ENCODE measurements at places on chromosomes 4 and X.

DNA sequence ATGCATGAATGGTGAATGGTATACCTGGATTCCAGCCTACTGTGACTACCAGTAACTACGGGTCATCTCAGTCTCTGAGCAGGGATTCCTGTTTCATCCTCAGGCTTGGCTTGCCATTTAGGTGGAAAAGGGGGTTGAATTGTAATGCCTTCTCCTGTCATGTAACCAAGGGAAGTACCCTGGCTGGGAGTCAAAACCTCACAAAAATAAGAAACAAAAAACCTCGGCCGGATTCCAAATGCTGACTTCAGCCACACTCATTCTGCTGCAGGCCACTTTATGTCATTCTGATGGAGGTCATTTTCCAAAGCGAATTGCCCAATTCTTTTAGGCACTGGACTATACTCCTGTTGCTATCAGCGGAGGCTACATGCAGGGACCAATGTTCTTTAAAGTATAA lies 324.7 kb downstream of the LDB2 start:
- DNase-seq, result no peak

GRCh38 chrX:40281336-40282005 lies 183.7 kb upstream of the BCOR start:
- DNase-seq, result no peak

DNA sequence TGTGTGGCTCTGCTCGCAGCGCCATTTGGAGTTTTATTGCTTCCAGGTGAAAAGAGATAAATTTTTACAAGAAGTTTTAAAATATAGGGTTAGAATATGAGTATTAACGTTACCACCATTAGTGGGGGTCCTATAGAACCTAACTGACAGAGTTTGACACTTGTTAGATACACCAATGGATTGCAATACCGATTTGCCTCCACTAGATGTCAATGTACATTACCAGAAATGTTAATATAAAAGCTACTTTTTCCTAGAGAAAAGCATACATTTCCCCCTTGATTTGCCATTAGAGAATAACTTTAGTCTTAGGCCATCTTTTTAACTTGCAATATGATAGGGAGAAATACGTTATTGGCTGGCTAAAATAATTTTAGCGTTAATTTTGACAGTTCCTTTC lies 108.4 kb downstream of the LINC00632 start:
- DNase-seq, result no peak

GRCh38 chr4:8761167-8761823 lies 110.3 kb downstream of the HMX1 start:
- no peak for DNase-seq

DNA sequence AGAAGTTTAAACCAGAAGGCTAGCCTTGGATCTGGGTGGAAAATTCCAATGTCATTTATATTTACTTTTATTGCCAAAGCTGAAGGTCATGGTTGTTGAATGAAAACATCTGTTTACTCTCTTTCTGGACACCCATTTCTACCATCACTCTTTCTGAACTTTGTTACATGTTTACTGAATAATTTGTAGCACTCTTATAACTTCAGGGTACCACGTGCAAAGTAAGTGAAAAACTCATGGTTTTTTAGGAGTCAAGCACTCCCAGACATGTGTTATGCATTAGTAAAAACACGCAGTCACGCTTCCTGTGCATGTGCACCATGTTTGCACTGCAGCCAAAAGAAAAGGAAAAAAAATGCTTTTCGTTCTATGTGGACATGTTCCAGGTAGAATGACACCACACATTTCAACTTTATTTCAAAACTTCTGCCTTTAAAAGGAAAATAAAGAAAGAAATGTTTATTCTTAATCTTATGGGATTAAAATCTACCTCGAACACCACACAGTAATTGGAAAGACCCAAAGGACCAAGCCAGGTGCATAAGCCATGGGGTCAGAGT lies 31.4 kb upstream of the ADH1C start:
- no peak for DNase-seq

- no peak for DNase-seq
Observed at GRCh38 chr4:7108660-7109059, 40.8 kb upstream of the GRPEL1 start.

DNA sequence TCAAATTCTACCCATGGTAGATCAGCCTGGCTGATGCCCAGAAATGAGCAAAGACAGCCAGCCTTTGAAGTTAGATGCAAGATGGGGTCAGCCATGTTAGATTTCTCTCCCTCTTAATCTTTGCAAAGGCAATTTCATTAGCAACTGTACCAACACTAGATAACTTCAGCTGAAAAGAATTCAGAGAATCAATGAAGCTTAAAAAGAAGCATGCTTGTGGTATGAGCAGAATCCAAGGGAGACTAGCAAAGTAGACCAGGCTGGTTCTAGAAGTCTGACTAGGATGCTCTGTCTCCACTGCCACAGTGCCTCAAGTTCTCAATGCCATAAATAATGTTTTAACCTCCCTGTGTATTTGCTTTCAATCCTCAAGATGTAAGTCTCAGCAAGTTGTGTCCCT lies 247.3 kb downstream of the SLC7A11 start:
- DNase-seq, result no peak

DNA sequence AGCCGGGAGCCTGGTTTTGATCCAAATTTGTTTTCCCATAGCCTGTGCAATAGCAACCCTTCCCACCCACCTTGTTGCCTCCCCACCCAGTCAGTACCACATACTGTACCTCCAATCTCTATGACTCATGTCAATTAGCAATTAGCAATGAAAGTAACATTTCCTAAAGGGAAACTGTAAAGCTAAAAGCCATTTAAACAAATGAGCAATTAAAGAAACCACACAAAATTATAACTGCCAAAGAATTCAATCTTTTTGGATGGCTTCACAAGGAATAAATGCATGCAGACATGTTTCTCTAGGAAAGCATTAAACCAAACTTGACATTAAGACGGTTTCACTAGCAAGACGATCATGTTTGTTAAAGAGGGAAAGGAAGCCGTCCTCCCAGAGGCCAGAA lies 169.0 kb upstream of the MAP3K15 start:
- DNase-seq, result no peak

- DNase-seq, result no peak
Observed at GRCh38 chr4:163758032-163758431, 263.5 kb downstream of the TMA16 start.

GRCh38 chrX:131393426-131393825 lies 104.3 kb upstream of the IGSF1 start:
- DNase-seq, result no peak

GRCh38 chrX:95218976-95219375 lies 1465.7 kb upstream of the DIAPH2 start:
- DNase-seq, result no peak

DNA sequence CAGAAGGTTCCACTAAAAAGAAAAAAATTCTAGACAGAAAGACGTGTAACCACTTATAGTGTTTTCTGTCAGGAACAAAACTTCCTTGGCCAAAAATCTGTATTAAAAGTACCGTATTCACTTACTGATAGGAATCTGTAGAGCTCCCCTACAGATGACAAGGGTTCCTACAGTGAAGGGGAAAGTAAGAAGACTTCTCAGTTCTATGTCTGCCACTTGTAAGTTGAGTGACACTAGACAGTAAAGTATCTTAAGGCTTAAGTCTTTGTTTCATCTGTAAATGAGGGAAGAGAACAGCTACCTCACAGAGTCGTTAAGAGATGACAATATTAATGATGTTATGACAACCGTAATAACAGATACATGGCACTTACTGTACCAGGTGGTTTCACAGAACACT lies 3.3 kb downstream of the COQ2 start:
- DNase-seq, result no peak

DNA sequence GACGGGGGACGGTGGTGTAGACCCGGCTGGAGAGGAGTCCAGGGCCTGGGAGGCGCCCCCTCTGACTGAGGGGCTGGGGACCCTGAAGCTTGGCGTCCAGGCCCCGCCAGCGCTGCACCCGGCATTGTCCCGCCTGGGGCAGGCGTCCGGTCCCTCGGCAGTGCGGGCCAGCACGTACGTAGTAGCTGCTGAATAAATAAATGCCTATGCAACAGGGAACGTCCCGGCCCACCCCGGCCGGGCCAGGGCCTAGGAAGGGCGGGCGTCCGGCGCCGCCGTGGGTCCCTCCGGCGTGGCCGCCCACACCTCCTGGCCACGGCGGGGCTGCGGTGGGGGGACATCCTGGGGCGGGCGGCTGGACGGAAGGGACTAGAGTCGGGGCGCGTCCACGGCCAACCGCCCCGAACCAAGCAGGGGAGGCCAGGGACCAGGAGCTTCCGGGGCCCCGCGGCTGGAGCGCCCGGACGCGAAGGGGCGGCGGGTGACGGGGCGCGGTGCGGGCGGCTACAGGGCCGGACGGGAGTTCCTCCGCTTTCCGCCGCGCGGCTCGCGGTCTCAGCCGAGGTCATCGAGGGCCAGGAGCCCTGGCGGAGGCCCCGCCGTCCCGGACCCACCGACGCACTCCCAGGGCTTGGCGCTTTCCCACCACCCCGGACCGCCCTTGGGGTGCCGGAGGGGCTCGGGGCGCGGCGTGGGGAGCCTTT lies 886 bp upstream of the WWC2 start:
- DNase-seq, result no peak

- no peak for DNase-seq
Observed at GRCh38 chr4:10622728-10623127, 61.8 kb downstream of the CLNK start.

DNA sequence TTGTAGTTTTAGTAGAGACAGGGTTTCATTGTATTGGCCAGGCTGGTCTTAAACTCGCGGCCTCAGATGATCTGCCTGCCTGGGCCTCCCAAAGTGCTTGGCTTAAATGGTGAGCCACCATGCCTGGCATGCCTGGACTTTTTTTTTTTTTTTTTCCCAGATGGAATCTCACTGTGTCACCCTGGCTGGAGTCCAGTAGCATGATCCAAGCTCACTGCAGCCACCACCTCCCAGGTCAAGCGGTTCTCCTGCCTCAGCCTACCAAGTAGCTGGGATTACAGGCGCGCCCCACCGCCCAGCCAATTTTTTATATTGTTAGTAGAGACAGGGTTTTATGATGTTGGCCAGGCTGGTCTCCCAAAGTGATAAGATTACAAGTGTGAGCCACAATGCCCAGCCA lies 8.4 kb downstream of the UBE2K start:
- DNase-seq, result no peak

DNA sequence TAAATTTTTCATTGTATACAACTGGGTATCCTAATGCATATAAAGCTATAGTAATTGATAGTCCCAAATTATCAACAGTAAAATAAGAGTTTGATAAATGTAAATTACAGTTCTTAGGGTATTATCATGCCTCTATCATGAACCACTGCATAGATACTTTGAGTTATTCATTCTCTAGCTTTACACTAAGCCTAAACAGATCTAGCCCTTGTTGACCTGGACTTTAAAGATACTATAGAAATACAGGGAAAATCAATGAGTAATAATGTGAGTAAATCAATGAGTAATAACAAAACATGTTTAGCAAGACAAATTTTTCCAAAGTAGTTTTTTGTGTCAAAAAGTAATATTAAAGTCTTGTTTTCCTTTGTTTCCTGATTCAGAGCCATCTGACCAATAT lies 228.4 kb downstream of the SCFD2 start:
- DNase-seq, result no peak

DNA sequence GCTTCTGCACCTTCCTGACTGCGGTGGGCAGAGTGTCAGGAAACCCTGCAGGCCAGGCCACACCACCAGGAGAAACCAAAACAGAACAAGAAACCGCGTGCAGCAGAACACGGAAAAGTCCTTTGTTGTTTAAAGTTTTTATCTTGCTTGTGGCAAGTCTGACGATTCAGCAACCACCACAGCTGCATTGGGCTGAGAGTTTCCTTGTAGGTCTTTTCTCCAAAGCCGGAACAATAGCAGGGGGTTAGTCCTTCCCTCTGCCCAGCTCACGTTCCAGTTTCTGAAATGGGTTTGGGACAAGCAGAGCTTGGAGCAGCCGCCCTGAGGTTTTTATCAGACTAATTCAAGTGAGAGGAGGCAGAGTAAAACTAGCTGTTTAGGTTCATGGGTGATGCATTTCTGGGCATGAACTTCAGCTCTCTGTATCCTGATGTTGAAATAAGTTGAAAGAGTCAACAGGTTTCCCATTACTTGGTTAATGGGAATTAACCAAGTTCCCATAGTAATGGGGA lies 216.9 kb downstream of the PTTG2 start:
- no peak for DNase-seq

DNA sequence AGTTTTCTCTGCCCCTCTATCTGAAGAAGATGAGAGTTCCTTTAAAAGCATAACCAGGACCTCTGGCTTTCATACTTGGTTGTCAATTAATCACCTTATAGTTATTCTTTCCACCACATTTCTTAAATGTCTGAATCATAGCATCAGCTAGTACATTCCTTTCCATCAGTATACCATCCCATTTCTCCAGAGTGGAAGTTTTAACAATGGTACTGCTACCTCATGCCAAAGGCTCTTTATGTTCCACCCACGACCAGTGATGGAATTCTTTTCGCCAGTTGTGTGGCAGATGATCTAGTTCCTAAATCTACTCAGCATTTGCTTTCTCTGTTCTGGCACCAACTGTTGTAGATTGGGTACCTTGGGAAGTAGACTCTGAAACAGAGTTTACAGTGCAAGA lies 379.8 kb downstream of the ZNF674 start:
- no peak for DNase-seq

DNA sequence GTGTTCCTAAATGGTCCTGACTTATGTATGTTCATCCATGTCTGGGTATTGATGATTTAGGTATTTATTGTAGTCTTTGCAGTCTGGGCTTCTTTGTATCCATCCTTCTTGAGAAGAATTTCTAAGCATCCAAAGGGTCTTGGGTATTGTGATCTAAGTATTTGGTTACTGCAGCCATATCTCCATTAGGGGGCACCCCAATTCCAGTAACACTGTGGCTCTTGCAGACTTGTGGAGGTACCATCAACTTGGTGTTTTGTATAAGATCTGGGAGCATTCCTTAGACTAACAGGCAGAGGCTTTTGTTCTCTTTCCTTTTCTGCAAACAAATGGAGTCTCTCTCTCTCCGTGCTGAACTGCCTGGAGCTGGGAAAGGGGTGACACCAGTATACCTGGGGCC lies 113.7 kb upstream of the NEXMIF start:
- no peak for DNase-seq

DNA sequence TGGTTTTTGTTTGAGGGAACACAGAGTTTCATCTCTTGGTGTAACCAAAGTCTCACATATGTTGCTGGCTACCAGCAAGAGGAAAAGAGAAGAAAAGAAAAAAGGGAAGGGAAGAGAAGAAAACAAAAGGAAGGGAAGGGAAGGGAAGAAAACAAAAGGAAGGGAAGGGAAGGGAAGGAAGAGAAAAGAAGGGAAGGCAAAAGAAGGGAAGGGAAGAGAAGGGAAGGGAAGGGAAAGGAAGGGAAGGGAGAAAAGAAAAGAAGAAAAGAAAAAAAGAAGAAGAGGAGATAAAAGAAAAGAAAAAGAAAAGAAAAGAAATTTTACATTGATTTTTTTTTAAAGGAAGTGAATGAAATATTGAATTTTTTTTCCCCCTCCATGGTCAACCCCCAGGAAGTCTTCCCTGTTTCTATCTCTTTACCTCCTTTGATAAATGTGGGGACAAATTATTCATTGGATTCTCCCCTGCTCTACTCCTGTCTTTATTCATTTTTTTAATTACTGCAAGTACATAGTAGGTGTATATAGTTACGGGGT lies 228.0 kb downstream of the SHOX start:
- no peak for DNase-seq

GRCh38 chr4:37567836-37568235 lies 118.3 kb downstream of the RELL1 start:
- no peak for DNase-seq

- DNase-seq, result no peak
Observed at GRCh38 chr4:2624782-2625530, 88.5 kb downstream of the FAM193A start.
